NCI-H345 (cell line): ENCODE measurements at places on chromosomes 13 and 19.
A peak's percentile ranks its signal among the peaks of the same experiment; 100 is the strongest.

DNA sequence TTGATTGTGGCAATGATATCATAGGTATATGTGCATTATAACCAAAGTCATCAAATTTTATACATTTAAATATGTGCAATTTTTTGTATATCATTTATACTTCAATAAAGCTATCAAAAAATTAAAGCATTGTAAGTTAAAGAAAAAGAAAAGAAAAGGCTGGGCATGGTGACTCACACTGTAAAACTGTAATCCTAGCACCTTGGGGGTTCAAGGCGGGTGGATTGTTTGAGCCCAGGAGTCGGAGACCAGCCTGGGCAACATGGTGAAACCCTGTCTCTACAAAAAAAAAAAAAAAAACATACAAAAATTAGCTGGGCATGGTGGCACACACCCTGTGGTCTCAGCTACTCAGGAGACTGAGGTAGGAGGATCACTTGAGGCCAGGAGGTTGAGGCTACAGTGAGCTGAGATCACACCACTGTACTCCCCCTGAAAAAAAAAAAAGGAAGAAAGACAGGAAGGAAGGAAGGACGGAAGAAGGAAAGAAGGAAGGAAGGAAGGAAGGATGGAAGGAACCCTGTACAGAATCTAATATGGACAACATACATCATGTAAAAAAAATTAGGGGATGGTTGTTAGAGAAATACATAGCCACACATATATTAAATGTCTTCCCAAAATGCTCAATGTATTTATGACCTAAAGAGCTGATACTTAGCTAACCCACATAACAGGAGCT lies 21.7 kb upstream of the SLC25A30 start:
- no peak for DNase-seq

DNA sequence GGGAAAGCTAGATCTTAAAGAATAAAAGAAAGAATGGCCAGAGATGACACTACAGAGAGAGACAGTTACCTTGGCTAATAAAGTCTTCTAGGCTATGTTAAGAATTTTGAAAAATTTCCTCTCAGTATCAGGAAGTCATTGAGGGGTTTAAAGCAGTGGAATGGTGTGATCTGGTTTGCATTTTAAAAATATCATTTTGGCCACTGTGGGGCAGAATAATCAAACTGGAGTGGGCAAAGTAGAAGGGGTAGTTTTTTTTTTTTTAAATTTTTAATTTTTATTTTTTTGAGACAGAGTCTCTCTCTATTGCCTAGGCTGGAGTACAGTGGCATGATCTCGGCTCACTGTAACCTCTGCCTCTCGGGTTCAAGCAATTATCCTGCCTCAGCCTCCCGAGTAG lies 4.4 kb upstream of the CNMD start:
- no peak for DNase-seq

DNA sequence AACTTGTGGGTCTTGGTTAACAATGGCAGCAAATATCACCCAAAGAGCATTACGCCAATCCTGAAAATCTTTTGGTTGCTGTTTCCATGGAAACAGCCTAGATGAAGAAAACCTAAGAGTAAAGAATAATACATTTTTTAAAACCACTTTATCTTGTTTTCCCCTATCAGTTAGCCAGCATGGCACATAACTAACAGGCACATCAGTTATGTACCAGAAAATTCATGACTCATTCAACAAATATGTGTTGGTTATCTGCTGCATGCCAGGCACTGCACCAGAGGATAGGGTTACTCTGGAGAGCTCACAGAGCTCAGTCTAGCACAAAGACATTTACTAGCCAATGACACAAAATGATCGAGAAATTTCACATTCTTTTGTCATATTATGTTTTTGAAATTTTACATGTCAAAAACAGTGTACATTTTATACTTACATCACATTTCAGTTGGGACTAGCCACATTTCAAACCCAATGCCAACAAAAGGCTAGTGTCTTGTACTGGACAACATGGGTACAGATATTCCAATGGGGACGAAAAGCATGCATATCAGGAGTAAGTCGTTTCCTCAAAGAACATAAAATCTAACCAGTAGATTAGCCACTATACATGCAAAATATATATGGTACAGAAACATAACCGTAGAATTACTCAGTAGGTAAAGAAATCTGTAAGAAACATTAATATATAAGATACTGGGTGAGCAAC lies 20.3 kb downstream of the LNX2 start:
- DNase-seq: no peak

GRCh38 chr13:72500851-72501250 lies 226.6 kb downstream of the MZT1 start:
- no peak for DNase-seq

DNA sequence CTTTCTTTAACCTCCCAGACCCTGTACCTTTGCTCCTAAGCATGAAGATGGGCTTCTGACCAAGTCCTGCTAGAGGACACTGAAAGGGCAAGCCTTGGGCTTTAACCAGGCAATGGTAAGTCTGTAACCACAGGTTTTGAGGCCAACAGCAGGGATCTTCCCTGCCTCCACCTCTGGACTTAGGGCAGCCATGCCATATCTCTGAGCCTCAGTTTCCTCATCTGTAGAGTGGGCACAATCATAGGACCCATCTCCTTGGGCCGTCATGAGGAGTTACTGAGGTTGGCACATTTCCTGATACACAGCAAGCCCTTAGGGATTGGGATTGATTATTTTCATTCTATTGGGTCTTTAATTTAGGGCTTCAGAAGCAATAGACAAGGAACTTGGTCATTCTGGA lies 14.7 kb downstream of the KLK1 start:
- DNase-seq: no peak

- no peak for DNase-seq
These were observed 11.9 kb downstream of the ZNF787 start for GRCh38 chr19:56109226-56109625.

DNA sequence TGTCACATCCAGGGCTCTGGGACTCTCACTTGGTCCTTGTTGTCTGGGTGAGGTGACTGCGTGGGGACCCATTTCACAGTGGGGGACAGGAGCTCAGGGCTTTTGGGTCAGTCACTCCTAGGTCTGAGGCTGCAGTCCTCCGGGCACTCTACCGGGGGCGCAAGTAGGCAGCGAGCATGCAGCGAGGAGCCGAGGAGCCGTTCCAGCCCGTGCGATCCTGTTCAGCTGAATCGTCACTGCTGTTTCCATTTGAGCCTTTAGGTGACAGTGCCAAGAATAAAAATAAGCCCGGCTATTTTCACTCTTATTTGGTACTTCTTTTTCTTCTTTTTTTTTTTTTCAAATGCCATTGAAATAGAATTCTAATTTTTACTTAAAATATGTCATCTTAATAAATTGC lies 126.5 kb downstream of the ZNF536 start:
- DNase-seq: no peak

DNA sequence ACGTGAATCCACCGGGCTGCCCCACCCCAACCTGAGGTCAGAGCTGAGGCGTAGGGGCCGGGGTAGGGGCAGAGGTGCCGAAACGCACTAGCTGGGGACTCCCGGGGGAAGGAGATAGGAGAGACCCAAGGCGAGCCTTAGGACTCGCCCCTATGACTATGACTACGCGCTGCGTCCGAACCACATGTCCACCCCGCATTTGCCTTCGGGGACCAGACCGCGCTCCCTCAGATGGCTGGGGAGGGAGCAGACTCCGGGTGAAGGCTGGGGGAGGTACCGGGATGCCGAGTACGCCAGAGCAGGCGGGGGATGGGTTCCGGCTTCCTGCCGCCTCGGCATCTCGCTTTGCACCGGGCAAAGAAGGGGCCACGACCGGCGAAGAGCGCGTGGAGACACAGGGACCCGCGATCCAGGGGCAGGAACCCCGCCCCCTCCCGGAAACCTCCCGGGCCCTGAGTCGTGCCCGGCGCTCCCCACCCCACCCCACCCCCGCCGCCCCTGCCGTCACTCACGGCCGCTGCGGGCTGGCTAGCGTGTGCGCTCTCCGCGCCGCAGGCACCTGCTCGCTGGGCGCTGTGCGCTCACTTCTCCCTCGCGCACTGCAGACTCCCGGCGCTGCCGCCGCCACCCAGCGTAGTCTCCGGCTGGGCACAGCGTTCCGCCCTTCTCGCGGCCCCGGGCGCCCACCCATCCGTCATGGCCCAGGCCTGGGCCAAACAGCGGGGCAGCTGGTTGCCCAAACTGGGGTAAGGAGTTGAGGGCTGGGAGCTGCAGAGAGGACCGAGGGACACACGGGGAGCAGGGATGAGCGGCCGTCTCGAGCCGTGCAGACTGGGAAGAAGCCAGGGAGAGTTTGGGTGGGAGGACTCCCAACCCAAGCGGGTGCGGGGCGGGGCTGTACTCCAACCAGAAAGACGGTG lies 622 bp upstream of the VSTM2B start:
- peak; percentile 74 for DNase-seq

DNA sequence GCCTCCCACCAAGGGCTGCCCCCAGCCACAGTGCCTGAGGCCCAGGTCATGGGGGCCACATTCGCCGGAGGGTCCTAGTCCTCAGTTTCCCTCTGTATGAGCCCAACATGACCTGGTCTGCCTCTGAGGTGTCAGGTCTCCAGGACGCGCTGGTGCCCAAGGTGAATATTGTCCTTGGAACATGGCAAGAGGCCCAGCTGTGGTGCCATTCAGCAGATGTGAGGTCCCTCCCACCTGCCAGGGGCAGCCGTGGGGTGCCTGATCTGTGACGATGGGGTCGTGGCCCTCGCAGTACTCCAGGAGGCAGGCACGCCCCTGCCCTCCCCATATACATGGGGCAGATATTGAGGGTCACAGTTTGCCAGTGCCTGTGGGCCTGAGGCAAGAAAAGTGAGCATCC lies 151.9 kb downstream of the KDM4B start:
- no peak for DNase-seq

DNA sequence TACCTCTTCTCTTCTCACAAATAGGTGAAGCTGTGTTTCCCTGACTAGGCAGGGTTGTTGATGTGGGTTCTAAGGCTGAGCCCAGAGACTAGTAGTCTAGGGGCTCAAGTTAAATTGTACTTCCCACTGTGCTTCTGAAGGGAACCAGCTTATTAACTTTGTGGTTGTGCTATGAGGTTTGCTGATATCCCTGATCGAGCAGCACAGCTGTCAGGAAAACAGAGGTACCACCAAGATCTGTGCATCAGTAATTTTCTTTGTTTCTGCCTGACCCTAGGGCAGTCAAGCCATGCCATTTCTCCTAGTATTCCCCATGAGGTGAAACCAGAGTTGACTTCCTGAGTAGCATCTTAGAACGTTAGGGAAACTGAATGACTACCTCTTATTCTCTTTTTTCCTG lies 853.8 kb upstream of the MIR17HG start:
- DNase-seq: no peak

DNA sequence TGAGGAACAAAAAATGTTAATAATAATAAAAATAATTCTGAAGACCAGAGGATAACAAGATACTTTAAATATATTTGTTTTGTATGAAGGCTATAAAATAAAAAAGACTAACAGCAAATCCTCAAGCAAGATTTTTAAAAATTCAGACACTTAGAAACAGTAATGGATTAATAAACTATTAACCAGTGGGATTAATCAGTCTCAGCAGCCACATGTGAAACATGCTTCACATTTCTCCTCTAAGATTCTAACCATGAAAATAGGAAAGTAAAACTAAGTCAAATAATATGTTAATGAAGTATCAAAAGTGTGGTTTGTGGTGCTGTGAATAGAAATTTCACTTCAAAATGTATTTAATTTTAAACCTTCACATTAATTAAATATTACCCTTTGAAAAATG lies 57.4 kb downstream of the KCNRG start:
- DNase-seq: no peak

DNA sequence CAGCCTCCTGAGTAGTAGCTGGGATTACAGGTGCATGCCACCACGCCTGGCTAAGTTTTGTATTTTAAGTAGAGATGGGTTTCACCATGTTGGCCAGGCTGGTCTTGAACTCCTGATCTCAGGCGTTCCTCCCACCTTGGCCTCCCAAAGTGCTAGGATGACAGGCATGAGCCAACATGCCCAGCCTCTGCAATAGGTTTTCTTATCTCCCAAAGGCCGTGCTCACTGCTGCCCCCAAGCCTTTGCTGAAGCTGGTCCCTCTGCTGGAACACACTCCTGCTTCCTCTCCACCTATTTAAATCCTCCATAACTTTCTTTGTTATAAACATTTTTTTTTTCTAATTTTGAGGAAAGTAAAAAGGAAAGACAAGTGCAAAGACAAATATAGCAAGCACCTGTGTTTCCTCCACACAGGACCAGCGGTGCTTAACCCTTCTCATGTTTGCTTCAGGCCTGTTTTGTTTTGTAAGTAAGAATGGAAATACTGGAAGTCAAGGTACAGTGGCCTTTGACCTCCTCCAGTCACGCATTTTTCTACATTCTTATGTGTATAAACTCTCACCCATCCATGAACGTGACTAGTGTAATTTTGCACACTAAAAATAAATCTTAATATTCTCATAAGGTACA lies 14.5 kb upstream of the TNFAIP8L1 start:
- peak; percentile 44 for DNase-seq

DNA sequence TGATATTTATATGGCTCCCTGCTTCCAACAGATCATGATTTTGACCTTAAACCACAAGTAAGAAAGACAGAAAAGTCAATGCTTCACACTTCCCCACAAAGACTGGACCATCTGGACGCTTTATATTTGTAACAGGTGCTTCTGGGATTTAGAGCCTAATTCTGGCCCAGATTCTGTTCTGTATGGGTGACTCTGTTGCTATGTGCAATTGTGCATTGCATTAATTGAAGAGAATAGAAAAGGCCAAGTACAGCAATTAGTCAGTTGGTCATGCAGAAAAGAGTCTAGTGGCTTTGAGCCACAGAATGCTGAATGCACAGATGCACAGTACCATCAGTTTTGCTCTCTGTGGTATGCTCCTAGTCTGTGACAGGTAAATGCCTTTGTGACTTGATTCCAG lies 657.4 kb upstream of the ATXN8OS start:
- no peak for DNase-seq

- no peak for DNase-seq
These were observed 1.9 kb upstream of the F7 start for GRCh38 chr13:113103646-113104045.

- DNase-seq: no peak
These were observed 49.1 kb upstream of the UBAC2 start for GRCh38 chr13:99151516-99151915.

- DNase-seq: no peak
These were observed 24.2 kb downstream of the NEK5 start for GRCh38 chr13:52104624-52105023.

- no peak for DNase-seq
These were observed 19.6 kb downstream of the USP12 start for GRCh38 chr13:27151798-27152599.

DNA sequence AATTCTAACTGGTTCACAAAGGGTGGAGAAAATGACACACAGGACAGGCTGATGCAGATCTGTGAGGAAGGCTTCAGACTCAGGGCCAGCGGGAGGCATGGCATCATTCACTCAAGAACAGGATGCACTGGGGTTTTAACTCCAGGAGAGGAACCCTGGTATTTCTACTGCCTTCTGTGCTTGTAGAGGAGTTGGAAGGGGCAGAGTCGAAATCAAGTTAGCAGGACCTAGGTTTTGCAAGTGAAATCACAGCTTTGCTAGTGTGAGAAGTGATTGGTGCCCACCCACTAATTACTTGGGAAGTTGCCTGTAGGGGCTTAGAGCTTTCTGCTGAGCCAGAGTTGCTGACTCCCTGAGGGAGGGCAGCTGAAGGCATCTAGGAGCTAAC lies 92.7 kb downstream of the AKAP11 start:
- DNase-seq: no peak
